Activated T-helper 1 cell treated with Interleukin-2 at 50 U/mL for 16 hours (primary cell): ENCODE measurements at places on chromosomes 5 and 9.

- no peak for DNase-seq
Observed at GRCh38 chr9:73204936-73205335, 53.3 kb downstream of the ANXA1 start.

- DNase-seq = no peak
Observed at GRCh38 chr5:176630681-176631222, 277 bp downstream of the EIF4E1B start.

- no peak for DNase-seq
Observed at GRCh38 chr5:112548246-112548881, 129.3 kb upstream of the EPB41L4A start.

GRCh38 chr5:159199225-159199624 lies 10.1 kb downstream of the RNF145 start:
- no peak for DNase-seq

DNA sequence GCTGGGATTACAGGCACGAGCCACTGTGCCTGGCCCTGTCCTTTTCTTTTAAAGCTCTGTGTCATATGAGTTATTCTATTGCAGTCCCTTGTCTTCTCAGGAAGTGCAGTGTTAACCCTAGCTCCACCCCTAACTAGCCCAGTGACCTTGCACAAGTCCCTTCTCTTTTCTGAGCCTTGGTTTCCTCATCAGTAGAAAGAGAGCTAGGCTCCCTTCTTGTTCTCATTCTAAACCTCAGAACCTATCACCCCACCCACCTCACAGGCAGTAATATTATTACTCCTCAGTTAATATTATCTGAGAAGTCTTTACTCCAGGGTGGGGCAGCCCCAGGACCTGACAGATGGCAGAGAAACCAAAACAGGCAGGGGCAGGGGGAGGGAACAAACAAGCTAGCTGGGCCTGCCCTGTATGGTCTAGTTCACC lies 7.2 kb downstream of the CYFIP2 start:
- DNase-seq = no peak

DNA sequence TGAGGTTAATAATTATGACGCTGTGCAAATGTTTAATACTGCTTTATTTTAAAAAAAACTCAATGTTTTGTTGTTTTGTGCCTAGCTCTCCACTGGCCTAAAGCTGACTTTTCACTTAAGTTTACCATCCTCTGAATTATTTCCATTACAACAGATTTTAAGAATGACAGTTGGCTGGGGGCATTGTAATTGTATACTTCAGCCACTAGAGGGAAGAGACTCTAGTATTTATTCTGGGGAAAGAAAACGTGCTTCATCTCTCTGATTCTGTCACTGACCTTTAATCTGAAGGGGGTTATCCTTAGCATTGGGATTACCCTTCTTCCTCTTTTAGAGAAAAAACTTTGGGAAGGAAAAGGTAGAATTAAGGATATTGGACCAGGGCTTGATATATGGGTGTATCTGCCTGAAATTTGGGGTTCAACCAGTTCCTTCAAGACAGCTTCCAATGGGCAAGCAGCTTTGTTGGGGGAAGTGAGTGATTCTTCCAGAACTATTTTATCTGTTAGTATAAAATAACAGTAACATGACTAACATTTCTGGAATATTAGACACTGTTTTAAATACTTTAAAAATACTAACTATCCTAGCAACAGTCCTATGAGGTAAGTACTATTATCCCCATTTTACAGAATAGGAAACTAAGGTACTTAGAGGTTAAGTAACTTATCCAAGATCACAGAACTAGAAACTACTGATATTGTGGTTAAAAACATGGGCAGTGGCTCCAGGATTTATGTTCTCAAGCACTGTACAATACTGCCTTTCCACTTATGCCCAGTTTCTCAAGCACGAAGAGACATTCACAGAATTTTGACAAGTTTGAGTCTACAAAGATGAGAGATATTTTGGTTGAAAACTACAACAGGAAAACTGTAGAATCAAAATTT lies 208.4 kb downstream of the CD180 start:
- DNase-seq = no peak

GRCh38 chr5:978054-978453 lies 30.5 kb upstream of the NKD2 start:
- no peak for DNase-seq

- DNase-seq = no peak
Observed at GRCh38 chr9:26786564-26786963, 106.0 kb downstream of the CAAP1 start.

DNA sequence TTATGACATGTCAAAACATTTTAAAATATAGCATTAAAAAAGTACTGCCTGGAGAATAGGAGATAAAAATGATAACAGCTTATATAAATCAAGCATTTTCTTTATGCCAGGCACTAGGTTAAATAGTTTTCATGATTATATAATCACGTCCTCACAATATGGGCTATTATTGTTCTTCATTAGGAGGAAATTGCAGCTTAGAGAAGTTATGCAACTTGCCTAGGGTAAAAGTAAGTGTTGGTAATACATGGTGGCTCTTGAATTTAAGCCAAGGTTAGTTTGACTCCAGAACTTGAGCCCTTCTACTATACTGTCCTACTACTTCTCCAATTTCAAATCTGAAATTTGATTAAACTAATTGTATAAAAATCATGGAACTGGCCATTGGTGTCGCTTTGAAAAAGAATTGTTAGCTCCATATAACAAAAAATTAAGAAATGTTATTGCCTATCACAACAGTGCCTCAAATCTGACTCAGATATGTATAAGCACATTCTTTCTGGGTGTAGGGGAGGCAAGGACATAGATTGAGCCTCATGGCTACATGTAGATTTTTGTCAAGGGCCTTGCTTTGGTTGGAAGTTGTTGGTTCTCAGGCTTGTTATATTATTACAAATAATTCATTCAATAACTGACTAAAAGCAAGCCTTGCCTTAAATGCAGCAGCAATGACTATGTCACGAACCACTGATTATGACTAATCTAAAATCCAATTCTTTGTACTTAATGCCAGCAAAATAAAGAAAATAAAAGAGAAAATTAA lies 223.5 kb upstream of the DAB2 start:
- DNase-seq = no peak

DNA sequence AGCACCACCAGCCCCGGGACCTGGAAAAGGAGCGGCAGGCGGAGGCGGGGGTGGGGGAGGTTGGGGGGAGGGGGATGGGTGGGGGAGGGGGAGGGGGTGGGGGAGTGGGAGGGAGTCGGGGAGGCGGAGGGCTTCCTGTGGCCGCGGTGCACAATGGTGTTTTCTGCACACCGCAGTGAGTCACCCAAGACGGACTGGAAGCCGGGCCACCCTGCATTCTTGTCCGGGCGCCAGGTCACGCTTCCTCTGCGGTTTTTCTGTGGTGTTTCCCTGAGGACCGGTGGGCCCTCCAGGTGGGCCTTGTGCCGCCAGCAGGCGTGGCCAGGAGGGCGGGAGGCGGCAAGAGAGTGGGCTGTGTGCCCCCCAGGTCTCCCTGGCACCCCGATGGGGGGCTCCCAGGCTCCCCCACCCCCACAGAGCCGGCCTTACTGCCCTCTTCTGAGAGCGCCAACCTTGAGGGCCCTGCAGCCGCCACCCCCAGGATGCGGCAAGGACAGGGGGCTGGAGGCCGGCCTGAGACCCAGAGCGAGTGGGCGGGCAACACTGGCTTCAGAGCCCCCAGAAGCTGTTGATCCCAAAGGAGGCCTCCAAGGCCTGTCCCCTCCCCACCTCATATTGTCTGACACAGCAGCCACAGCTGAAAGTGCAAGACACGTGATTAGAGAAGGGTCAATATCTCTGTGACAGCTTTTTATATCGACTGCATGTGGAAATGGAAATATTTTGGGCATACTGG lies 11.1 kb downstream of the EXD3 start:
- DNase-seq = peak; percentile 18

DNA sequence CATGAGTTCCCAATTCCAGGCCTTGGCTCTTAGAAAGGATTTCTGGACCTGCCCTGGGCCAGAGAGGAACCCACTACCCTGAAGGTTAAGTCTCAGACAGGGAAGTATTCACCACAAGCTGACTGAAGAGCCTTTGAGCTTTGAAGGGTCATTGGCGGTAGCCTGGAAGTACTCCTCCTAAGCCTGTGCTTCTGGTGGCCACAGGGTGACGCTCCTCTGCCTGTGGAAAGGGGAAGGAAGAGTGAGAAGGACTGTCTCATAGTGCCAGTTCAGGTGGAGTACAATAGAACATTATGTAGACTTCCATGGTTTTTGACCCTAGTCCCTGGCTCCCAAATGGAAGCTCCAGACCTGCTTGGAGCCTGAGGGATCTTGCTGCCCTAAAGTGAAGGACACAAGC lies 1233.2 kb upstream of the CDH6 start:
- no peak for DNase-seq

DNA sequence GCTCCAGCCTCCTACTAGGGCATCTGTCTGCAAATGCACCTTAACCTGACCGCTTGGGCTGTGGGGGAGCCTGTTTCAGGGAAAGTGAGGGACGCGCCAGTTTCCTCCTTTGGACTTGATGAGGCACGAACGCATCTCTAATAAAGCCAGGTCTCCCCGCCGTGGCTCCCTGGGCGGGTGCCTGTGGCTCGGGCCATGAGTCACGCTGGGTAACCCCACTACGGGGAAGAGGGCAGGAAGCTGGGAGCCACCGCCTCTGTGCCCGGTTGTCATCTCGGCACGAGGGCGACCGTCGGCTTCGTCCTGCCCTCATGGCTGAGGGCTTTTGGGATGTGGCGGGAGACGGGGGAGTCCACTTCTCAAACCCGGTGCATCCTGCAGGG lies 12.1 kb downstream of the NOTCH1 start:
- DNase-seq = peak; percentile 66

DNA sequence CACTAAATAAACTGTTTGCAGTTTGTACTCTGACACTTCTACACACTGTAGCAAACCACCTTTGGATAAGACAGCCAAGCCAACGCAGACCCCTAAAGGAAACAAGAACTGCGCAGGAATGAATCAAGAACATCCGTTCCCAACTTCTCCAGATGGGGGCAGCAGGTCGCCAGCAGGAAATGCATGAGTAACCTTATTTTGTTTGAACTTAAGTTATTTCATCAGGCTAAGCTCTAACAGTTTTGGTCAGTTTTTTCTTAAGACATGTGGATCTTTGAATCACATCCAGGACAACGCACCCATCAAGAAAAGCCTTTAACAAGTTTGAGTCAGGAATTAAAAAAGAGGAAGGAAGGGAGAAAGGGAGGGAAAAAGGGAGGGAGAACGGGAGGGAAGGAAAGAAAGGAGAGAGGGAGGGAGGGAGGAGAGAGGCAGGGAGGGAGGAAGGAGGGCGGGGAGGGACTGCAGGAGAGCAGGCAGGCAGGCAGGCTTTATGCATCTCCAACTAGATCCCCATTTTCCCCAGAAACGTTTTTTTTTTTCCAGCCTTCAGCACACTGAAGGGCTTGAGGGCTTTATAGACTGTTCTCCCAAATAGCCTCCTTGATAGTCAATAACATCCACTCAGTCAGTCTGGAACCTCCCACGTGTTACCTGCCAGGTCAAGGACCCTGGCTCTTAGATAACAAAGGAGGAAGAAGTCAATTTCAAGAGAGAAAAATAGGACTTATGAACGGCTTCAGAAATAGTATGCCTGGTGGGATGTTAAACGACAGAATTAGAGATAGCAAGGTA lies 22.2 kb downstream of the BHMT start:
- peak; percentile 30 for DNase-seq

DNA sequence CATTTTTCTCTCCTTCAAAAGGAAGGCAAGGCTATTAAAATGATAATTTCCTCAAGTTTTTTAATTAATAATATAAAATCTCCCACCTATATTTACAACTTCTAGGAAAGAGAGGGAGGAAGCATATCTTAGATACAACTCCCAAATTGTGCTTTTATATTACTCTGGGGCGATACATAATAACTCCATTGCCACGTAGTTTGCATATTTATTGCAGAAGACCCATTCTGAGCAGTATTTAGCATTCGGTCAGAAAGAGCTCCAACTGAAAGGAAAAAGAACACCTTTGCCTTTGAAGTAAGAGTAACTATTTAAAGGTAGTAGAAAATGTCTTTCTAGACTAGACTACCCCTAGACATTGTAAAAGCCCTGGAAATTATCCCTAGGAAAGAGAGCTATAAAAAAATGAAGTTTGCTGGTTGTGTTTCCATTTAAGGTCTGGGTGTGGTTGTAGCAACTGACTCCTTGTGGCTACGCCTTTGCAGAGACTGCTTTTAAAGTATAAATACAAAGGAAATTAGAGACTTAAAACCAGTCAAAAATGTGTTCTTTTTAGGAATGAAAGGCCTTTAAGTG lies 566.1 kb downstream of the ZNF608 start:
- no peak for DNase-seq

DNA sequence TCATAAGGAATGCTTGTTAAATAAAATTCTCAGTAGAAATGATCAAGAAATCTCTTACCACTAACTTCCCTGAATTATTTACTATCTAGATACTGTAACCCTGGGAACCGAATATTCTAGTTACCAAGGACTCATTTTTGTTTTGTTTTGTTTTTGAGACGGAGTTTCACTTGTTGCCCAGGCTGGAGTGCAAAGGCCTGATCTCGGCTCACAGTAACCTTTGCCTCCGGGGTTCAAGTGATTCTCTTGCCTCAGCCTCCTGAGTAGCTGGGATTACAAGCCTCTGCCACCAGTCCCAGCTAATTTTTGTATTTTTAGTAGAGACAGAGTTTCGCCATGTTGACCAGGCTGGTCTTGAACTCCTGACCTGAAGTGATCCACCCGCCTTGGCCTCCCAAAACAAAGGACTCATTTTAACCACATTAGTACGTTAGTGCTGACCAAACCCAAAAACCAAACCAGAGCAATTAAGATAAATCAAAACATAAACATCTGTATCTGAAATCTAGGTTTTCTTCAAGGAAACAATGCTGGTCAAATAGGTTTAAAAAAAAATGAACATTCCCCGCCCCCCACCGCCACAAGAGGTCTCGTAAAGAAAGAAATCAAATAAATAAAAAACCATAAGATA lies 3.7 kb downstream of the TXN start:
- no peak for DNase-seq

- no peak for DNase-seq
Observed at GRCh38 chr5:84862132-84862531, 477.5 kb upstream of the EDIL3 start.

DNA sequence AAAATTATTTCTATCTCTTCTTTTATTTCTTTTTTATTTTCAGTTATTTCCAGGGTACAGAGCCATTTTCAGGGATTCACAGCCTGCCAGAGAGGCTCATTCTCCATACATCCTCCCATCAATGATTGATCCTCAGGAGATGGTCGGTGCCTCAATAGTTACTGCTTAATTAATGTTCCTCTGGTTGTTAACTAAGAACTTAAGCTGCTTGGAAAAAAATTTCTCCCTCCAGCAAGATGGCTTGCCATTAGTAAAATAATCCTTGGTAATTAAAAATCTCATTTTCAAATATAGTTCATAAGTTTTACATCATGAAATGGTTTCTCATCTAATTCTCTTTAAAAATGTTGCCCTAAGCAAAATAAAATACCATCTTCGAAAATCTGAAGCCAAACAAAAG lies 20.0 kb downstream of the MARCHF11 start:
- no peak for DNase-seq

DNA sequence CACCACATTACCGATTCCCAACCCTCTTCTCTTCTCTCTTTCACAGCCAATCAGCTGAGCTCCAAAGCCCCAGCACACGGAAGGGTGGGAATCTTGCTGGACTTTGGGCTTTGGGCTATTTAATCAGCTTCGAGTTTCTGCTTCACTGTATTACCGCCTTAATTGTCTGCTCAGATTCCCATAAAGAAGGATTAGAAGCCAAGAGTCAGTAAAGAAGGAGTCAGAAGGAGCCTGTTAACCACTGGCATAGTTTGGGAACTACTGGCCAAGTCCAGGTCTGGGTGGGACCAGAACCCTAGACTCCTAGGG lies 4.4 kb downstream of the SPRY4 start:
- no peak for DNase-seq
